A549 treated with Hydrocortisone at 1 μM for 4 hours (cell line): ENCODE measurements at places on chromosomes 16 and 17. TPM values are rescaled to one million over a fixed set of nuclear protein-coding genes. Genes with fewer than 3 reads are reported as not detected.

The GRB7 gene
- total RNA-seq, result 3.1 to 5.2 TPM (median 3.9 TPM) in 5 replicates

The ALOXE3 gene
- total RNA-seq, result 6.3 to 10.0 TPM (median 6.4 TPM) in 5 replicates

The HSD11B2 gene
- total RNA-seq, result 2.0 to 2.3 TPM (median 2.2 TPM) in 5 replicates

The KRT222 gene
- 0.31 to 0.58 TPM (median 0.43 TPM) in 4 of 5 replicates, not detected in the other for total RNA-seq

The SOCS7 gene
- 11.6 to 16.9 TPM (median 13.4 TPM) in 5 replicates for total RNA-seq

The ERCC4 gene
- total RNA-seq, result 5.2 to 8.5 TPM (median 7.6 TPM) in 5 replicates

The NOMO2 gene
- 100.0 to 106 TPM (median 103 TPM) in 5 replicates for total RNA-seq

The TRPV3 gene
- 0.30 to 0.40 TPM (median 0.36 TPM) in 5 replicates for total RNA-seq

The APOBR gene
- total RNA-seq, result 0.05 to 0.09 TPM (median 0.06 TPM) in 5 replicates

The GALNS gene
- 40.1 to 48.1 TPM (median 47.0 TPM) in 5 replicates for total RNA-seq

The TMEM114 gene
- not detected in 5 replicates for total RNA-seq

The MYH11 gene
- total RNA-seq, result 0.05 to 0.22 TPM (median 0.05 TPM) in 5 replicates

The PYY gene
- not detected in 5 replicates for total RNA-seq

The C1QL1 gene
- 15.2 to 32.8 TPM (median 28.1 TPM) in 5 replicates for total RNA-seq

The LUC7L3 gene
- 64.3 to 104 TPM (median 89.3 TPM) in 5 replicates for total RNA-seq

The EFTUD2 gene
- total RNA-seq, result 135 to 203 TPM (median 145 TPM) in 5 replicates

The KRTAP3-2 gene
- 0.26 to 0.44 TPM (median 0.29 TPM) in 5 replicates for total RNA-seq

The PPM1E gene
- 0.03 to 0.07 TPM (median 0.03 TPM) in 5 replicates for total RNA-seq

The HSF5 gene
- not detected in 5 replicates for total RNA-seq

The OR3A2 gene
- total RNA-seq, result not detected in 5 replicates

The TBC1D3I gene
- total RNA-seq, result 0.10 to 0.27 TPM (median 0.17 TPM) in 5 replicates

The CDH13 gene
- 0.06 TPM in 1 of 5 replicates, not detected in the others for total RNA-seq

The KRT24 gene
- not detected in 5 replicates for total RNA-seq

The CA7 gene
- 0.09 TPM in 1 of 5 replicates, not detected in the others for total RNA-seq

The DNAI2 gene
- total RNA-seq, result 0.05 to 0.06 TPM in 2 of 5 replicates, not detected in the others

The TMEM238L gene
- total RNA-seq, result not detected in 5 replicates

The PRSS22 gene
- total RNA-seq, result 0.84 to 1.2 TPM (median 0.97 TPM) in 5 replicates

The KRT32 gene
- total RNA-seq, result 0.05 to 0.07 TPM (median 0.06 TPM) in 3 of 5 replicates, not detected in the others

The KRT12 gene
- not detected in 5 replicates for total RNA-seq
